Activated T-helper 17 cell treated with anti-CD3 and anti-CD28 coated beads, Interleukin-2, amount 50 U/mL, for 72 hours (primary cell): ENCODE measurements at places on chromosomes 1 and 21. TPM values are rescaled to one million over a fixed set of nuclear protein-coding genes. Genes with fewer than 3 reads are reported as not detected.
A peak's percentile ranks its signal among the peaks of the same experiment; 100 is the strongest.

GRCh38 chr1:30452925-30453324 lies 270.5 kb downstream of the MATN1 start:
- H3K4me3 ChIP-seq = no peak overlapping the region
- H3K27ac ChIP-seq = no peak overlapping the region
- no peaks in the 10 kb centered on the region for H3K4me1 ChIP-seq
- H3K36me3 ChIP-seq = no peaks in the 10 kb centered on the region
- no peak for ATAC-seq

- no peaks in the 10 kb centered on the region for H3K27me3 ChIP-seq
- H3K4me3 ChIP-seq = no peak overlapping the region
- H3K27ac ChIP-seq = no peak overlapping the region
- H3K4me1 ChIP-seq = no peaks in the 10 kb centered on the region
- H3K36me3 ChIP-seq = no peaks in the 10 kb centered on the region
- peak; percentile 70 for ATAC-seq
These were observed 39.4 kb upstream of the SPOCD1 start for GRCh38 chr1:31855038-31855845.

GRCh38 chr1:71233645-71234044 lies 152.8 kb upstream of the ZRANB2 start:
- no peaks in the 10 kb centered on the region for H3K36me3 ChIP-seq
- H3K27ac ChIP-seq = no peak overlapping the region
- no peaks in the 10 kb centered on the region for H3K4me1 ChIP-seq
- H3K27me3 ChIP-seq = no peaks in the 10 kb centered on the region

DNA sequence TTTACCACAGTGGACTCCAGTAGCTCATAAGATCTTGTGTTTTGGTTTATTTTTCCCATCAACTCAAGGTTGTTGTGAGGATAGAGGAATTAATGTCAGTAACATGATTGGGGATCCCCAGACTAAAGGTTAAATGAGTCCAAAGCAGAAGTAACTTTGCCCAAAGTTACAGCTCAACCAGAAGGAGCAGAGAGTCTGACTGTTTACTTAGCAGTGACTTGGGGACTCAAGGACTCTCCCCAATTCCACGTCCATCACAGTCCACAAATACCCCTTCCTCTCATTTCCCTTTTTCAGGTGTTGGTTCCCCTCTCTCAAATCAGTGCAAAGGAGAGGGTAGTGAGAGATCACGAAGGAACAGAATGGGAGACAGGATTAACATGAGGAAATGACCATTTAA lies 4.0 kb upstream of the ETV3 start:
- H3K27ac ChIP-seq = peak overlapping the region; percentile 86
- no peak for ATAC-seq
- H3K4me1 ChIP-seq = peaks cover 34% of the 10 kb centered on the region
- H3K27me3 ChIP-seq = no peaks in the 10 kb centered on the region

Gene HSD3B1
- not detected for total RNA-seq

Gene METTL13
- 77.7 TPM for total RNA-seq

Gene NBPF6
- not detected for total RNA-seq
